ENCODE measurements at places on chromosomes 13 and 19.

DNA sequence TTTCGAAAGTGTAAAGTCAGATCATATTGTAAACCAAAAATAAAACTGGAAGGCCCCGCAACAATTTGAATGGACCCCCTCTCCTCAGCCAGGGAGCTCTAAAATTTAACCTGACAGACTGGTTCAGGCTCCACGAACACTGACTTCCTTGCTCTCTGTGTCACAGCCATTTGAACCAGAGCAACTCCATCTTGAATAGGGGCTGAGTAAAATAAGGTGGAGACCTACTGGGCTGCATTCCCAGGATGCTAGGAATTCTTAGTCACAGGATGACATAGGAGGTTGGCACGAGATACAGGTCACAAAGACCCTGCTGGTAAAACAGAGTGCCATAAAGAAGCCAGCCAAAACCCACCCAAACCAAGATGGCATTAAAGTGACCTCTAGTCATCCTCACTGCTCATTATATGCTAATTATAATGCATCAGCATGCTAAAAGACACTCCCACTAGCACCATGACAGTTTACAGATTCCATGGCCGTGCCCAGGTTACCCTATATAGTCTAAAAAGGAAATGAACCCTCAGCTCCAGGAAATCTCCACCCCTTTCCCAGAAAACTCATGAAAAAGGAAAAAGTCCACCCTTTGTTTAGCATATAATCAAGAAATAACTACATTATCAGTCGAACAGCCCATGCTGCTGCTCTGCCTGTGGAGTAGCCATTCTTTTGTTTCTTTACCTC lies 43.1 kb downstream of the RFXAP start:
- no peak for DNase-seq

DNA sequence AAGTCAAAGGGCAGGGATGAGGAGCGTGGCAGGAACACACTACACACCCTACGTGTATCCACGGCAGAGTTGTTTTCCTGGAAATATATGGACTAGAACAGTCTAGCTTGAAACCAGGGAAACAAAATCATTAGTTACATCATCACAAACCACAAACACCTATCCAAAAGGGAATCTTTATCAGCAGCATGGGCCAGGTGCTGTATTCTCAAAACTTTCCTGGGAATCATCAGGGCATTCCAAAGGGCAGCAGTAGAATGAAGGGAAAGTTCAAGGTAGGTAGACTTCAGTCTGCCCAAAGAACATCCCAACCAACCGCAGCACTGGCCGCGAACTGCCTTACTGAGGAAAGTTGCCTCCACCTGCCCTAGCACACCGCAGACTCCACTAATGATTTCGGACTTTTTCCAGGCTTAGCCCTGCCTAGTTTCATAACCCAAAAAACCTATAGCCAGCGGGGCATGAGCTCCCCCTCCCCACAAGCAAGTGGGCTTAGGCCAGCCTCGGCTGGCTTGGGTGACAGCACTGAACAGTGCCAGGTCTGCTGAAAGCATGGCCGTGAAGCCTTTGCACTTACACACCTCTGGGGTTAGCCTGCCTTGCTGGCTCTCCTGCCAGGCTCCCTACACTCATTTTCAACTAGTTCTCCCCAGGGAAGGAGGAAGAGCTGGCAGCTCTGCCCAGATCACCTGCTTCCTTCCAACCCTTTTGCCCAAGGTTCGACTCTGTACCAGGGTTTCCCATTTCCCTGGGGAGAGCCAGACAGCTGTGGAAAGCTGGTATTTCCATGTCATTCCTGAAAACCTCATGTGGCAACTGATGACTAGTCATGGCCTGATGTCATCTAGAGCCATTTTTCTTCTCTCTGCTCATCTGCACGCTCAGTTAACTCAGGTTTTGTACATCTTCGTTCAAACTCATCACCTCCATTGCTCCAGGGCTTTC lies 77.3 kb upstream of the UBAC2 start:
- peak; percentile 23 for DNase-seq

DNA sequence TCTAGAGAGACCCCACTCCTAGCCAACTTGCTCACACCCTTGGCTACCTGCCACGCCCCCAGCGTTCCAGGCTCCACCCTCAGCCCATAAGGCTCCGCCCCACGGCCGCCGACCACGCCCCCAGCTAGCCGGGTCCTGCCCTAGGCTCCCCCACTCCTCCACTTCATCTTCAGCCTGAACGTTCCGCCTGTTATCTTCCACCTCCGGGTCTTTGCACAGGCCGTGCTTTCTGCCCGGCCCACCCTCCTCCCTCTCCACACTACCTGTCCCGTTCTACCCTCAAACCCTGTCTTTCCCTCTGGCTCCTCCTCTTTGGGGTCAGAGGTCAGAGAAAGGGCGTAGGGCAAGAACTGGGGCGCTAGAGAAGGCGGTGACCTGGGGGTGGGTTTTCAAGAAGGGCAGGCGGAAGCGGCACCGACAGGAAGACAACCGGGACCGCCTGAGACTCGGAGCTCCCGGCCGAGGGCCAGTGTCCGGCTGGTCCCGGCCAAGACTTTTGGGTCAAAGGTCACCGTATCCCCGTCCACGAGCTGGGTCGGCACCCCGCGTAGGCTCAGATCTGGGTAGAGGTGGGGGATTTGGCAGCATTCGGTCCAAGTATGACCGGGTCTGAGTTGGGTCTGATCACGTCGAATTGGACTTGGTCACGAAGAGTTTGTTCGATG lies 2.2 kb downstream of the PDE4C start:
- no peak for DNase-seq

DNA sequence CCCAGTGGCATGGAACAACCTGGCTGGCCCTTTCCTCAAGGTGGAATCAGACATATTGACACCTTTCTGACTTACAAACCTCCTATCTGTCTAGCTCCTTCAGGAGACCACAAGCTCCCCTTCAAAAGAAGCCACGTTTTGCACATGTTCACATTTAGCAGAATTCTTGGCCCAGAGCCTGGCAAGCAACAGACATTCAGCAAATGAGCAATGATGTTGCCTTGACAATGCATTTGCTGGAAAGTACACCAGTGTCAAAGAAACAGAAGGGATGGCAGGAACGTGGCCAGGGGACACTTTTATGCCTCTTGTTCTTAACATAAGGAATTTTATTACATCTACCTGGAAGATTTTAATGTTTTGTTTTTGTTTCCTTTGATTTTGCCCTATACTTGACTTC lies 85.5 kb upstream of the FGF14 start:
- no peak for DNase-seq

DNA sequence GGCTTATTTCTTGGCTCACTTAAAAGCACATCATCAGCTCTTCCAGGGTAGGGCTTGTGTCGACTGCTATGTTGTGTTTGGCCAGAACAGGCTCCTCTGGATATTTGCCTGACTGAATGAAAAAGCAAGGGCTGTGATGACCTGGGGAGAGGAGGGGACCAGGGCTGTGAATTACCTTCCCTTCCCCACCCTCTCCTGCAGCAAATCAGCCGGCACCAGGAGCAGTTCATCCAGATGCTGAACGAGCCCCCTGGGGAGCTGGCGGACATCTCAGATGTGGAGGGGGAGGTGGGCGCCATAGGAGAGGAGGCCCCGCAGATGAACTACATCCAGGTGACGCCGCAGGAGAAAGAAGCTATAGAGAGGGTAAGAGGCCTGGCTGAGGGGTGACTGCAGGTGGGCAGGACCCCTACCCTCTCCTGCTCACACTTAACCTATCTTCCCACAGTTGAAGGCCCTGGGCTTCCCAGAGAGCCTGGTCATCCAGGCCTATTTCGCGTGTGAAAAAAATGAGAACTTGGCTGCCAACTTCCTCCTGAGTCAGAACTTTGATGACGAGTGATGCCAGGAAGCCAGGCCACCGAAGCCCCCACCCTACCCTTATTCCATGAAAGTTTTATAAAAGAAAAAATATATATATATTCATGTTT lies 4.4 kb downstream of the GADD45GIP1 start:
- DNase-seq: no peak

- peak; percentile 11 for DNase-seq
Measured at GRCh38 chr13:23020246-23020843, 160.4 kb upstream of the SGCG start.

DNA sequence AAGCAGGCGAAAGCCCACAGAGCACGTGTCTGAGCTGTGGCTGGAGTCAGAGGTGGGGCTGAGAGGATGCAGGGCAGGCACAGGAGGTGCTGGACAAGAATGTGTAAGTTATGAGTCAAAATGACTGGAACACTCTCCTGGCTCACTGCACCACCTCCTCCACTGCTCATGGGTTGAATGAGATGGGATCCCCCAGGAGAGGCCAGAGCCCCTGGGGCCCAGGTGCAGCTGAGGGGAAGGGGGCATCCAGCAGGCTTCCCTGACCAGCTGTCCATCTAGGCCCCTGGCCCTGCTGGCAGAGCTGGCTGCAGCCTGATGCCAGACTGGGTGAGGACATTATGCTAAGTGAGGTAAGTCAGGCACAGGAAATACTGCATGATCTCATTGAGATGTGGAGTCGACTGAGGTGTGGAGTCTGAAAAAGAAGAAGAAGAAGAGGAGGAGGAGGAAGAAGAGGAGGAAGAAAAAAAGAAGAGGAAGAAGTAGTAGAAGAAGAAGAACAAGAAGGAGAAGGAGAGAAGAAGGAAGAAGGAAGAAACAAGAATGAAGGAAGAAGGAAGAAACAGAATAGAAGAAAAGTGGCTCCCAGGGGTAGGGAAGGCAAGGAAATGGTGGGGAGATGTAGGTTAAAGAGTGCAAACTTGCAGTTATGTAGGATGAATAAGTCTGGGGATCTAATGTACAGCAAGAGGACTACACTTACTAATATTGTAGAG lies 747.4 kb downstream of the UQCRFS1 start:
- no peak for DNase-seq

GRCh38 chr19:19505669-19506326 lies 9.6 kb downstream of the TSSK6 start:
- DNase-seq: no peak

- peak; percentile 81 for DNase-seq
Measured at GRCh38 chr13:33953203-33953602, 135.3 kb downstream of the RFC3 start.

DNA sequence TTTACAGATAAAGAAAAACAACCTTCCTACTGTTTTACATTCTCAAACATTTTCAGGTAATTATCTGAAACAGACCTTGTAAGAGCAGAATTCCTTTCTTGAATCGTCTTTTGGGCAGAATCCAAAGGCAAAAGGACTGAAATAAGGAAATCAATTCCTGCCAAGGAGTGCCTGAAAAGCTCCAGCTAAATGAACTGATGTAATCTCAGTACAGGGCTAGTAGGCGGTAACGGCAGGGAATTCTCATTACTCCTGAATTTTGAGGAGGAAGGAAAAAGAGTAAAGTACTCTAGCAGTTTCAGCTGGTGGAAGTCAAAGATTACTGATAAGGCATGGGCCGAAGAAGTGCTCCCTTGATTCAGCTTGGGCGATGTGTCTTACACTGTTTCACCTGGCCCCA lies 168.4 kb downstream of the PCDH9 start:
- no peak for DNase-seq

DNA sequence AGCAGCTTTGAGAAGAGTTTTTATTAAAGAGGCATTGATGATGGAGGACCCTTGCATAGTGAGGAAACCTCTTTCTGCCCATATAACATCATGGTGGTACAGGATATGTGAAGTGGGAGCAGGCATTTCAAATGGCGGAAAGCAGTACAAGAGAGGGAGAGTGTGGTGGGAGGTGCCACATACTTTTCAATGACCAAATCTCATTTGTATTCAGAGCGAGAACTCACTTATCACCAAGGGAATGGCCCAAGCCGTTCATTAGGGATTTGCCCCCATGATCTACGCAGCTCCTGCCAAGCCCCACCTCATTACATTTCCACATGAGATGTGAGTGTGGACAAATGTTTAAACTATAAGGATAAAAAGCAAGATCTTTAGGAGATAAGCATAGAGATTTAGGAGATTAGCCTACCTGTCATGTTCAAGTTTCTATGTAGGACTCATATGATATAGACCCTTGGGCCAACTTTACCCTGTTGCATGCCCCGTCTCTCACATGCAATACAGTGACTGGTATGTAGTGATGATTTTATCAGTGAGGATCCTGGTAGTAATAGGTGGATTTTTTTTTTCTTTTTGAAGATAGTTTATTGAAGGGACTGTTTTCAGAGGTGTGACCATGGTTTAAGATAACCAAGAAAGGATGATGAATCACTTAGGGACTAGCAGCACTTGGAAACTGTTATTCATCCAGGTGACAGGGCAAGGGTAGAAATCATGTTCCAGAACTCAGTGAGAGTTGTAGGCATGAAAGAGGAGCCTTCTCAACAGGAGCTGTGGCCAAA lies 38.3 kb downstream of the DNAJC15 start:
- no peak for DNase-seq

- DNase-seq: no peak
Measured at GRCh38 chr13:21606796-21607195, 2.8 kb upstream of the MICU2 start.

DNA sequence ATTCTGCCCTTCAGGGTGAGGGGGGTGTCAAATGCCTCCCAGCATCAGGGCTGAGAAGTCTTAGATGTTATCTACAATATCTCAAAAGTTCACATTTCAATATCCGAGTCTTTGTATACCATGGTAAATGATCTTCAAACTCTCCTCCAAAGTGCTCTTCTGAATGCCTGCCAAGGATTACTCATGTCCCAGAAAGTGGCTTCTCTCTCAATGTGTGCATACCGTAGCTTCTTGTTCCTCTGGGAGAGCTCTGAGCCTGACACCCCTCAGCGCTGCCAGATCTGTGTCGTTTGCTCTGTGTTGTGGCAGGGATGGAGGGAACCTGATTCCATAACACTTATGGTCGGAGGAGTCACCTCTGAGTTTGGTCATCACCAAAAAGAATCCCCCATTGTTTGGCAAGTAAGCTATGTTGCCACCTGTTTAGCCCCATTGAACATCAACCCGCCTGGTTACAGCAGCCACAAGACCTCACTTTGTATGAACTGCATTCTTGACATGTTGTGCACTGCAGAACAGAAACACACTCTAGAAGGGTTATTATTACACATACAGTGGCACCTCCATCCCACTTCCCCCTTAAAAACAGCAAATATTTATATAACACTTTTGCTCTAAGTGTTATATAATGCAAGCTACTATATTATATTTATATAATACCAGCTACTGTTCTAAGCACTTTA lies 163.1 kb upstream of the MIR17HG start:
- no peak for DNase-seq

GRCh38 chr19:45168767-45169351 lies 8.1 kb upstream of the NKPD1 start:
- DNase-seq: no peak

DNA sequence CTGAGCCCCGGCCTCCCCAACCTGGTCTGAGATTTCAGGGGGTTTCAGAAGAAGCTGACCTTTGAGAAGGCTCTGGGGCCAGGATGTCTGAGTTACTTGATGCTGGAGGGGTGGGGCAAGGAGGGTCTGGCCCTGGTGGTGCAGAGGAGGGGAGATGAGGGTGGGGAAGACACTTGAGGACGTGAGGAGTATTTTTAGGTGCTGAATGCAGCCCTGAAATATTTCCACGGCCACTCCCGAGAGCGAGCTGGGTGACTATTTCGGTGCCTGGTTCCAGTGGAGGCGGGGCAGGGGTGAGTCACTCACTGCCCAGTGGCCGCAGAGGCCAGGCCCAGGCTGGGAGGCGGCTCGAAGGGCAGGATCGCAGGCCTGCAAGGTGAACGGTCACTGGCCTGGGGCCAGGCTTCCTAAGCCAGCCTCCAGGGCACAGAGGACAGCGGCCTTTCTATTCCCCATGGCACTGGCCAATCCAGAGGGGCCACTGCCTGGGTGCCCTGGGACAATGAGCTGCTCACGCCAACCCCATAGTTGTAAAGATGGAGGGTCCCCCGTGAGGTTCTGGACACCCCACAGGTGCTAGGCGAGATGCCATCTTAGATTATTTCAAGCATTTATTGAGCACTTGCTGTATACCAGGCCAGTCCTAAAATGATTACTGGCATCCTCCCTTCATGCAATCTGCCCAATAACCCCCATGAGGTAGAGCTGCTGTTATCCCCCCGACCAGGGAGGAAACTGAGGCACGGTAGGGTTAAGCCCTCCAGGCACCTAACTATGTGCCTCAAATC lies 19.7 kb upstream of the JUND start:
- no peak for DNase-seq

GRCh38 chr13:42981317-42981716 lies 10.7 kb downstream of the EPSTI1 start:
- DNase-seq: no peak
